ENCODE measurements at places on chromosomes 4 and X.

DNA sequence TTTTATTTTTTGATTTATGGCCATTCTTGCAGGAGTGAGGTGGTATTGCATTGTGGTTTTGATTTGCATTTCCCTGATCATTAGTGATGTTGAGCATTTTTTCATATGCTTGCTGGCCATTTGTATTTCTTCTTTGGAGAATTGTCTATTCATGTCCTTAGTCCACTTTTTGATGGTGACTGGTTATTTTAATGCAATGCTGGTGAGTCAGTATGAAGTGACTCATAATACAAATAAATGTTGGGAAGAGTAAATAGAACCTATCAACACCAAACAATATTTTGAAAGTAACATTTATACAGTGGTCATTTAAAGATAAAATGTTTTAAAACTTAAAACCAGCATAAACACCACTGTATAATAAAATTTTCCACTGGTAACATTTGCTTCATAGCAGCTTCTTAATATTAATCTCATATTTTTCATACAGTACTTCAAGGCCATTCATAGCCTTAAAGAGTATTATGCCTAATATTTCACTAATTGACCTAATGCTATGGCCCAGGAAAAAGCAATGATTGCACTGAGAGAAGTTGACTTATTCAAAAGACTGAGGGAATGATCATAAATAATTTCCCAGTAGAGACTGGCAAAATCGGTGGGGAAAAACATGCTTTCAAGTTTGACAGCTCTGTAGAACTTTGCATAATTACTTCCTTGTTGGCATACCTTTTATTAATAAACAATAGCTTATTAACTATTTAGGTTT is 33.9 kb downstream of the CASK start:
- DNase-seq, result no peak

GRCh38 chrX:71102292-71102691 is 4.2 kb downstream of the CXorf65 start:
- no peak for DNase-seq

DNA sequence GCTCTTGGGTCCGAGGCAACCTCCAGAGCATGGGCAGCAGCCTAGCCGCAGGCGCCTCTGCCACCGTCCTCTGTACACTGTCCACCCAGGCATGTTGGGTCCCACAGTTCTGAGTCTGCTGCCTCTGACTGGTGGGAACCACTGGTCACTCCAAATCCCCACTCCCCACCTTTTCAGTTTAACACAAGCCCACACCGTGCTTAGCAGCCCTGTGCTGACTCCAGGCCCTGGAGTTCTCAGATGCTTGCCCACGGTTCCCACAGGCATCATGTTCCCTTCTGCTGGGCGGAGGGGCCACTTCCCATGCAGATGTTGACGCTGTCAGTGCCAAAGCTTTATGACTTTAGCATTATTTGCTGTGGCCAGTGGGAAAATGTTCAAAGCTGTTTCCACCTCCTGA is 104.5 kb downstream of the SCD5 start:
- no peak for DNase-seq

DNA sequence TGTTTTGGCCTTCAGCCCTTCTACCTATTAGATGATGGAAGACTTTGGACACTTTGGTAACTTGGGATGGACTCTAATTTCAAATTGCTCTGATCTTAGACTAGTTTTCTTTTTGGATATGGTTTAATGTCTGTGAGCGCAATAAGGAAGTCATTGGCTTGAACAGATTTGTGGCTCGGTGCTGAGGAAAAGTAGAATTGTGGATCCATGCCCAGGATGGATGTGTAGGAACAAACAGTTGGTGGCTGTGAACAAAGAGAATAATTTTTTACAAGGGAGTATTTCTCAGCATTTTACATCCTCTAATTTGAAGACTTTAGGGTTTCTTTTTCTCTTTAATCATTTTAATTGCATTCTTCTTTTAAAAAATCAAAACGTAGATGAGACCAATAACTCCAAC is 327.1 kb downstream of the GLUD2 start:
- no peak for DNase-seq

- no peak for DNase-seq
Observed at GRCh38 chrX:16931371-16931770, 15.1 kb upstream of the REPS2 start.

- DNase-seq, result no peak
Observed at GRCh38 chr4:165403048-165403447, 24.2 kb downstream of the CPE start.

DNA sequence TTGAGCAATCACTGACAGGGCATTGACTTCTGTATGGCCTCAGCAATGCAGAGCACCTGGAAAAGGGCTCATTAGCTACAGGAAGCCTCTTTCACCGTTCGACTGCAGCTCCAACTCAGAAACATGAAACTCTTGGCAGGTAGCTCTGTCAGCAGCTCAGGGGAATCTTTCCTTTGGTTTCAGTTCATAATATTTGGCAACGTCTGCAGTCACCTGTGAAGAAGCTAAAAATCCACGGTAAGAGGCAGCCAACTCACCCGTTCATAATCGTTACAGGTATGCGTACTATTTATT is 354.9 kb downstream of the CAMK2D start:
- no peak for DNase-seq

DNA sequence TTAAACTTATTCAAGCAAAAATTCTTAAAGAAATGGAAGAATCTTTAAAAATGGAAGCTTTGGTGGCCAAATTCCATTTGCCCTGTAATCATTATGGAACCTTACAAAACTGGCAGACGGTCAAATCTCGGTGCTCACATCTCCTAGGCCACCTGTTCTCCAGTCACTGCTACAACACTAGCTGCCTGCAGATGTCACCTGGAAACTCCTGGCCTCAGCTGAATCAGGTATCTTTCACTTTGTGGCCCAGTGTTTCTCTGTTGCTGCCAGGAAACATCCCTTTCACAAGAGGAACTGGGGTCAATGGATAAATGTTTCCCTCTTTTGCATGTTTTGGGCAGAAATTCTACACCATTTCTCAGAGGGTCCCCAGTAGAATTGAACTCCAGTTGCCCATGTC is 4.2 kb upstream of the CXCL3 start:
- no peak for DNase-seq

- no peak for DNase-seq
Observed at GRCh38 chr4:23483320-23483960, 406.4 kb downstream of the PPARGC1A start.

DNA sequence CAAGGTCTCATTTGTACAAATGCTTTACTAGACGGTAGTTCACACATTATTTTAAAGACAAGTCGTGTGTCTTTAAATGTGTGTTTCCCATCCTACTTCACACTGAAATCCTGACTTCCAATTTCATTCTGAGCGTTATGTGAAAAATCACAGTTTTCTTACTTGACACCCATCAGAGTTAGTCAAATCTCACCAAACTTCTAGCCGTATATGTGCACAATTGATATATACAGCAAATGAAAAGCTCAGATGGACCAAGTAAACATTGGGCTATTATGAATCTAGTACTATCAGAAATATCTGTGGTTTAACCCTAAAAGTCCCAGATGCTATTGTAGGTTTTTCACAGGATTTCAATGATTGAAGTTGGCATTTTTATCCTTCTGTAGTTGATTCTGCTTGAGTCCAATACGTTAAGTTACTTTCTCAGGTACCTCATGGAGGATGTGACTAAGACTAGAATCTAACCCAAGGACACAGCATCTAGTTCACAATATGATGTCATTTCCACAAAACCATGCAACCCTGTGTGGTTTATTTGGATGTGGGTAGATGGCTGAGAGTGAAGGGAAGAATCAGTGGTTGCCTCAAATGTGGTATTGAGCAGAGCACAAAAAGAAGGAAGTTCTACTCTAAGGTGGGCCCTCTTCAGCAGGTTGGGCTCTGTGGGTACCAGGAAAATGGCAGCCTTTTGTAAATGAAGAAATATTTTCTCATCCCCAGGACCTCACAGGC is 22.1 kb upstream of the TRIM60 start:
- peak; percentile 65 for DNase-seq

DNA sequence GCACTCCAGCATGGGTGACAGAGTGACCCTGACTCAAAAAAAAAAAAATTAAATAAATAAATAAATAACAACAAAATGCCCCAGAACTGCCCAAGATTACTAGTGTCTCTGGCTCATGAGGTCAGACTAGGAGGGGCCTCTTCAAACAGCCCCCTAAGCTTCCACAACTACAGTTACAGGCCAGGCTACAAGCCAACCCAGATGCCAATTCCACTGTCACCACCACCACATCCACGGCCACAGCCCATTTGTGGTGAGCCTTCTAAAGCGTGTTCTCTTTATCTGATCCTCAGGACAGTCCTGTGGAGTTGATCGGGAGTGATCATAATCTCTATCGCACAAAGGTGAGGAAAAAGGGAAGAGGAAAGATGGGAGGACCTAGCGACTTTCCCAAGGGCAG is 36.6 kb downstream of the IGFBP7 start:
- DNase-seq, result no peak

DNA sequence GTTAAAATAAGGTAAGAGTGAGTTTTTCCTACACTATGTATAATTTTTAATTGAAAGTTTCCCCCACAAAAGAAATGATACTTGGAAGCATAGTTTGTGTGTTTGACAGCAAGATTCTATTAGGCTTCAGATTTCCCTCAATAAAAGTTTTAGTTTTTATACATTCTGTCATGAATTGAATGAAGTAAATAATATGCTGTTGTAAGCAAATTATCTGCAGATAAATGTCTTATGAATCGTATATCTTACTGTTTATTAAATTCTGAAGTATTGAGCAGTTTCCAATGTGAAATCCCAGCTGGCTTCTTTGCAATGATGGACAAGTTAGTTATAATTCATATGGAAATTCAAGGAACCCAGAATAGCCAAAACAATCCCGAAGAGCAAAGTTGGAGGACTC is 33.5 kb downstream of the RS1 start:
- no peak for DNase-seq

GRCh38 chr4:69782651-69783310 is 22.4 kb upstream of the SULT1B1 start:
- no peak for DNase-seq

- DNase-seq, result no peak
Observed at GRCh38 chrX:122579526-122579925, 604.6 kb upstream of the GRIA3 start.

GRCh38 chrX:150984169-150984824 is 1.2 kb downstream of the HMGB3 start:
- peak; percentile 10 for DNase-seq

DNA sequence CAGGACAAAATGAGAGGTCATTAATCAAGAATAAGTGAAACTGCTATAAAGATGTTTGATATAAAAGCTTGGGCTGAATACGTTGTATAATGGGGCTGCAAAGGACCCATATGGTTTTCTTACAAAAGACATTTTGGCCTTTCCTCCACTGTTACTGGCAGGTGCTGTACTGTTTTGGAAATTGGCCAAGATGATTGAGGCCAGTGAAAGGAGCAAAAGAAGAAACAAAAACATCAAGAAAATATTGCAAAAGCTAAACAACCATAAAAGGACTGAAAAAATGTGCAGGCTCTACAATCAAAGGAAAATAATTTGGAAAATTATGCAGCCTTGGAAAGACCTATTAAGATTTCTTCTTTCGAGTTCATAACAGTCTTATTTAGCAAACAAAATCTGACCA is 222.2 kb upstream of the PPP1R2C start:
- no peak for DNase-seq

GRCh38 chrX:74133156-74133796 is 170.7 kb upstream of the ZCCHC13 start:
- DNase-seq, result peak; percentile 13

DNA sequence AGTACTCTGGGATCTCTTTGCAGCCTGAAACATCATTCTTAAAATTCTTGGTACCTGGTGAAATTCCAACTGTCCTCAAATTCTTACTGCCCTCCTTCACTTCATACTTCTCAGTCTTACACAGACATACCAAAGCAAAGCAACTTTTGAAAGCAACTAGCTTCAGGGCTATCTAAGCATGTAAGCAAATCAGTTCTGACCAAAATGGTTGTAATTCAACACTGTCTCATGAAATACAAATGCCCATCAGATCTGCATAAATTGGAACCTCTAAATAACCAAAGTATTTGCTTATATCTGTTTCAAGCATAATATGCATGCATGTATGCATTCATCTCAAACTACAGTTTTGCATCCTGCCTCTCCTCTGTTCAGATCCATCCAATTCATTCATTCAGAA is 308.1 kb upstream of the PPARGC1A start:
- DNase-seq, result no peak

DNA sequence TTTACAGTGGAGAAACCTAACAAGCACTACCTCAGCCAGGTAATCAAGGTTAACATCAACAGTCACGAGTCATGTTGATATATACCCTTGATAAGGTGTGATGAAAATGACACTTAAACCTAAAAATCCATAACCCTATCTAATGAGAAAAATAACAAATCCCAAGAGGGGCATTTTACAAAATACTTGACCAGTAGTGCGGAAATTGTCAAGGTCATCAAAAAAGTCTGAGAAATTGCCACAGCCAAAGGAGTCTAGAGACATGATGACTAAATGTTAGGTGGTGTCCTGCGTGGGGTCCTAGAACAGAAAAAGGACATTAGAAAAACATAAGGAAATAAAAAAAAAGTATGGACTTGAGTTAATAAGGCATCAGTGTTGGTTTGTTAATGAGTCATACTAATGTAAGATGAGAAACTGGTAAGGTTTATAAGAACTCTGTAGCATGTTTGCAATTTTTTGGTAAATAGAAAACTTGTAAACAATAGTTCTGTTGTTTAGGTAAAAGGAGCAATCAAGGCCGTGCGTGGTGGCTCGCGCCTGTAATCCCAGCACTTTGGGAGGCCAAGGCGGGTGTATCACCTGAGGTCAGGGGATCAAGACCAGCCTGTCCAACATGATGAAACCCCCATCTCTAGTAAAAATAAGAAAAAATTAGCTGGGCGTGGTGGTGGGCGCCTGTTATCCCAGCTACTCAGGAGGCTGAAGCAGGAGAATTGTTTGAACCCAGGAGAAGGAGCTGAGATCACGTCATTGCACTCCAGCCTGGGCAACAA is 2.9 kb downstream of the RPL36A start:
- no peak for DNase-seq

DNA sequence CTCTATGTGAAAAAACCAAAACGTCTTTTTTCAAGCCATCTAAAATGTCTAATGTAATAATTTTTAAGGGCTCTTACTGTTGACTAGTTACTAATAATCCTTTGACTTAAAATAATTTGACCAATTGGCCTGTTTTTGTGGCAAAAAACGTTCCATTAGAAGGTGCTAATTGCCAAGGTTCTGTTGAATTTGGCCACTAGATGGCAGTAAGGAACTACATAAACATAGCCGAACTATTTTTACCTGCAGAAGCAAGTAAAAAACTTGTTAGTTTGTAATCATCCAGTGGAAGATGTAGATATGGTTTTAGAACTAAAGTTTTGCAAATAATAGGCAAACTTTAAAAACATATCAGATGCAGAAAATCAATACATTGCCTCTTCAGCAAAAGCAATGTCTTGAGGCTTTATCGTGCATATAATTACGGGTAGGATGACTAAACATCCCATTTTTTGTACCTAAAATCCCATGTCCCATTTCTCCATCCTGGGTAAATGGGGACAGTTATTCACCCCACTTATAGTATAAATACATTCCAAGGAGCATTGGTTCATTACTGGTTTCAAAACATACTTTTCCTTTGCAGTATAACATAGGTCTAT is 57.6 kb downstream of the PROM1 start:
- DNase-seq, result peak; percentile 47

DNA sequence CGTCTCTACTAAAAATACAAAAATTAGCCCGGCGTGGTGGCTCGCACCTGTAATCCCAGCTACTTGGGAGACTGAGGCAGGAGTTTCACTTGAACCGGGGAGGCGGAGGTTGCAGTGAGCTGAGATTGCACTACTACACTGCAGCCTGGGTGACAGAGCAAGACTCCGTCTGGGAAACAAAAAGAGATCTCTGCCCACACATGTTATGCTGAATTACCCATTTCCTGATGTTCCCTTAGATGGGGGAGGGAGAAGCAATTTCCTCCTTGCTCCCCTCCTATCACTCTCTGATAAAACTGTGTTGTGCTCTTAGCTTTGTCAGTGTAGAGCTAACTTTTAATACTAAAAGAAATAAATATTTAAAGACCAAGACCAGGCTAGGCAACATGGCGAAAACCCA is 102.5 kb downstream of the LARP7 start:
- no peak for DNase-seq
